ENCODE measurements at places on chromosomes 1 and 21.

DNA sequence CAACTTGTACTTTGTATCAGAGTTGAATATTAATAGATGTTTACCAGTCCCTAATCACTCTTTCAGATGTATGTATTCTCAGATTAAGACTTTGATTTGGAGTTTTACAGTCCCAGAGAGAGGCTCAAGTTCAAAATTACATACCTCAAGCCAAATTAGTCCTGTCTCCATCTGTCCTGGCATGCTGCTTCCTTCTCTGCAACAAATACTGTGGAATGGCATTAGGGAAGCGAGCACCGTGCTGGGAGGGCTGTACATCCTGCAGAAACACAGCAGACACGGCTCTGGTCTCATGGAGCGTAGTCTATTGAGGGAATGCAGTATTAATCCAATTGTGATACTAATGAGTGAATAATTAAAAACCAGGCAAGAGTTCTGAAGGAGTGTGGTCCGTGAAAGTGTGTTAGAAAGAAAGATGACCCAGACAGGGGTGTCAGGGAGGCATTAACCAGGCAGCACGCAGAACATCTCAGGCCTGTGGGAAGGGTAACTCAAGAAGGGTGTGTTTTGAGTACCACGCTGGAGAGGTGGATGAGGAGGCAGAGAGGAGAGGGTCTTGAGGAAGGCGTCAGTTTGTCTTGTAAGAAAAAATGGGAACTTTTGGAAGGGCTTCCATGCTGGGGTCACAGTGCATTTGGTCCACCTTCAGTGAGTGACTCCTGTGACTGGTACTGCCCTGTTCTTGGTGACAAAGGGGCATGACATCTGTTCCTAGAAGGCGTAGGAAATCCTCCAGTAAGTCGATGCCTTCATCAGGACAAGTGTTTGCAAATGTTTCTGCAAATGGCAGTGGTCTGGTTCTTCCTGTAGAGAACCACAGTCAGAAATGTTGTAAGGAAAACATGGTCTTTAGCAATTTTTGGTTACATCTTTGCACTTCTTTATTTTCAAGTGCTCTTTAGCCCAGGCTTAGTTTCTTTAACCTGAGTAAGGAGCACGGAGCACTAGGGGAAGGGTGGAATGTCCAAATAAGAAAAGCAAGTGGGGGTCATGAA lies 1.6 kb downstream of the RAB4A start:
- peak; percentile 82 for DNase-seq

- no peak for DNase-seq
These were observed 99.1 kb upstream of the RGS4 start for GRCh38 chr1:162970021-162970420.

DNA sequence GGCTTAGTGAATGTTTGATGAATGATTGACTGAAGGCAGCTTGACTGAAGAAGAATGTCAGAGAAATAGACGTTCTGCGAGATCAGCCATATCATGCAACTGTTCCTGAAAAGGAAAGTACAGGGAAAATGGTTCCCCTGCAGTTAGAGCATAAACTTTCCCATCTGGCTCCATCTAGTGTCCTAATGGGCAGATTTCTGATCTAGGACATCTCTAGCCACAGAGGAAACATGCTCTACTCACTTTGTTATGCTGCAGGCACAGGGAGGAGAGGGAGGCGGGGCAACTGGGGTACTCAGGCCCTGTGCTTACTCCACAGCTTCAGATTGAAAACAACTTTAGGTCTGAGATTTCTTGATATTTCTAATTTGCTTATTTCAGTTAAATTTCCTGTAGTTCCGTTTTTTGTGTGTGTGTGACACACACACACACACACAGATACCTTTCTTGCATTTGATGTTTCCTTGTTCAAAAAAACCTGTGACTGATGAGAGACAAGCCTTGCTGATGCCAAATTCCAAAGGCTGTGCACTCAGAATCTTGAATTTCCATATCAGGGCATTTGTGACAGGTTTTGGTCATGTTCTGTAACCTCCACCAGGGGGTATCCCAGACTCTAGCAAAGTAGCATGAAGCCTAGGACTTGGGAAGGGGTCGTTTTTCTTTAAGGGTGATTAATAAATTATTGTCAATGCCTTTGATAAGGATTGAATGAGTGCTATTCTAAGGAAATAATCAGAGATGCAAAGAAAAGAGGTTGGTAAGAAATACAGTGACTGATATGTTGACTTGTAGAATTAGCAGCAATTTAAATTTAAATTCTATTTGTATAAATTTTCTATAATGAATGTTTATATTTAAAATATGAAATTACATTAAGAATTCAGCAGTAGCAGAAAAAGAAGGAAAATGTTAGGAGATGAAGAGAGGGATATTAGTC lies 139.7 kb upstream of the BEND5 start:
- DNase-seq: no peak

DNA sequence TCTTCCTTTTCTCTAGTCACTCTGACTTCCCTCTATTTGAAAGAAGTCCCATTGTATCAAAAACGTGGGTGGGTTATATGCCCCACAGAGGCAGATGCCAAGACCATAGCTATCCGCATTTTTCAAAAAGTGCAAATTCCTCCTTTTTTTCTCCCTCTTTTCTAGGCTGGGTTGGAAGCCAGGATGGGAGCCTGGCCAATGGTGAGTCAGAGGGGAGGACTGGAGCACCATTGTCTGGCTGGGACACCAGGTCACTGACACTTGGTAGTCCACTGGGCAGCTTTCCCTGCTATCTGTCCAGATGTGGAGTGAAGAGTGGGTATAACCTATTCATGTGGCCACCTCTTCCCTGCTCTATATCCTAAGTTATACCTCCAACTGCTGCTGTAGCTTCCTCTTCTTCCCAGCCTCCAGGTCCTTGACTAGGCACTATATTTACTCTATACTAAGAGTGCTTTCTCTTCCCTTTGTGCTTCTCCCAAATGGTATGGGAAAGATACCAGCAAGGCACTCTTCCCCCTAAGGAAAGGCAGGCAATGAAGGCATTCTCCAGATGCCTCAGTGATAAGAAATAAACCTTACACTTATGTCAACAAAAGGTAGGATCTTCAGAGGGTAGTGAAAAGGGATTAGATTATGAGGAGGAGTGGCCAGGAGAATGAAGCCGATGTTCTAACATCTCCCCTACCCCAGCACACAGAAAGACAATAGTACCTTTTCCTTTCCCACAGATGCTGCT lies 12.9 kb downstream of the PI4KB start:
- no peak for DNase-seq

DNA sequence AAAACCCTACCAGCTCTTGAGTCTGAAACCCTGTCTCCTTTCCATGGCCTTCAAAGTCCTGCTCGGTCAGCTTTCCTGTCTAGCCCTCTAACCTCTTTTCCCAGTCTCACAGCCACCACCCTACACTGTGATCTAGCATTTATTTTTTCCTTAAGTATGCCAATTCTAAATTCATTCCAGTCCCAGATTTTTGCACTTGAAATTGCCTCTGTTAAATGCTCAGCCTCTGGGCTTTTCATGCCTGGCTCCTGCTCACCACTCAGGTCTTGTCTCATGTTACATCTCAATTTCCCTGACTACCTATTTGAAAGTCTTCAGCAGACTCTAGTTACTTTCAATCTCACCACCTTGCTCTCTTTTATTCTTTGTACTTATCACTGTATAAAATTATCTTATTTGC lies 176.2 kb downstream of the ADGRL4 start:
- DNase-seq: no peak

DNA sequence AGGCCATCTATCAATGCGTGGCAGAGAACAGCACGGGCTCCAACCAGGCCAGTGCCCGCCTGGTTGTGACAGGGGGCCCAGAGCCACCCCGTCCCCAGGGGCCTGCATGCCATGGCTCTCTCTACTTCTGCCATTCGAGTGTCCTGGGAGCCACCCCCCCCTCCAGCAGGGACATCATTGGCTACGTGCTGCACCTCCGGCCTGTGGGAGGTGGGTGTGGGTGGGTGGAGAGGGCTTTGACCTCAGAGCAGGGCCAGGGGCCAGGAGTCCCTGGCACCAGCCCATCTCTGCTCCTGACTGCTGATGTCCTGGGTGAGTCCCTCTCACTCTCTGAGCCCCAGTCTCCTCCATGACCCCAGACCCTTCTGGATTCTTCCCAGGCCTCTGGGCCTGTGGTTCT lies 25.3 kb downstream of the SLC27A3 start:
- no peak for DNase-seq

GRCh38 chr21:45844181-45844580 lies 137.4 kb upstream of the COL6A1 start:
- DNase-seq: no peak

DNA sequence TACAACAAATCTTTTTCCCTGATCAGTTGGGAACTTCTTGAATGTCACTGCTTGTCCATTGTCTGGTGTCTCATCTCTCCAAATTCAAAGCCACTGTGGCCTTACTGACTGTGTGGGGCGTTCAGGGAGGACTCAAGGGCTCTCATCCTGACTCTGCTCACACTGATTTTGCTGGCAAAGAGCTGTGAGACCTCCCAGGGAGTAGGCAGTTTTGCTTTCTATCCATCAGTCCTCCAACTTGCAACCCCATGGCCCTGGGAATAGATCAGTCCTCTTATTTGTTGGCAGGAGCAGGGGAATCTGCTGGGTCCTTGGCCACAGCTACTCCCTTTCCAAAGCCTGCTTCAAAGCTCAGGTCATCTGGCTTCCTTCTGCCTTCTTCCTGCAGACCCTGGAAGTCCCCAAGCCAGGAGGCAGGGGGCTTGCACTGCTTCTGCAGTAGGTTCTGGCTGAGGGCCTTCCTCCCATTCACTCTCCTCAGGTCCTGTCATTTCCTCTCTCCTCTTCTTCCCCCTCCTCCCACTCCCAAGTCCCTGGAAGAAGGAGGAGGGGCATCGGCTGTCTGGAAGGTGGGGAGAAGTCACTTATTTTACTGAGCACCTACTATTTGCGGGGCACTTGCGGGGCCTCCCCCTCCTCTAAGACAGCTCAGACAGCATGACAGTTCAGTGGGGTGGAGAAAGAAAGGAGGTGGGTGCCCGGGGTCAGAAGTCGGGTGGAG lies 876 bp upstream of the NAV1 start:
- DNase-seq: no peak
